HFF-Myc (cell line): ENCODE measurements at places on chromosomes 1 and 21.
A peak's percentile ranks its signal among the peaks of the same experiment; 100 is the strongest.

DNA sequence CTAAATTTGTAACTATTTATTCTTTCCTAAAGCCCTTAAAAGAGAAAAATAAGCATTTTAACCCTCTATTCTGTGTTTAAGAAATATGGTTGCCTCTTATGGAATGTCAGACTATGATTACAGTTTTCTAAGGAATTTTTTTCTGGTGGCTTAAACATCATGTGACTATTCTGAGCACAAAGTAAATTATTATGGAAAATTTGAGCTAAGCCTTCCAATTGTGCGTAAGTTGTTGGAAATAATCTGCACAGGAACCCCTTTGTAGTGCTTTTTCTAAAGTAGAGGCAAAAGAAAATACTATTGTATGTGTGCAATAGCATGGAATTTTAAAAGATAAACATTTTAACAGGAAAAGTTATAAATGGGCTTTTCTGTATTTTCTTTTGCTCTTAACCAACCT lies 254.8 kb downstream of the PBX1 start:
- no peak for DNase-seq

GRCh38 chr21:28480470-28480869 lies 512.2 kb downstream of the LTN1 start:
- no peak for DNase-seq

DNA sequence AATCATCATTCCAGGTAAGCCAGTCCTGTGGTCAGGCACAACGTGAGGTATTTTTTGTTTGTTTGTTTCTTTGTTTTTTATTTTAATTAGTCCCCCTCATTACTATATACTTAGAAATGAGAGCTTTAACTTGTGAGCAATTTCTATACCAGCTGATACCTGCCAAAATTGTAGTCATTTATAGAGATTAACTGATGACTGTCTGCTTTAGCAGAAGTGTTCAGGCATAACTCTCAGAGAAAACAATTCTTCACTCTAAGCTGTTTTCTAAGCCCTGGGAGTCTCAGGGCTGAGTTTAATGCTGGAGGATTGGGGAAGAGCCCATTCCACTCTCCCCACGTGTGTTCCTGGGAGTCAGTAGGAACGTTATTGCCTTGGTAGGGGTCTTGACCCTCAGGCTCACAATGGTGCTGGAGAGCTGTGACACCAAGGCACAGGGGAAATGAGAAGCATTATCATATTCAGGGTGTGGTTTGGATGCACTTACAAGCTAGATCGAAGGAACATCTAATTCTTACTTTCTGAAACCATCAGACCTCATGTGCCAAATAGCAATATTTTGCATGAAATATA lies 168.2 kb downstream of the CLIC6 start:
- no peak for DNase-seq

- peak; percentile 39 for DNase-seq
Observed at GRCh38 chr1:84143796-84144565, at the start of gene PRKACB. PRKACB (plus strand) TSS chr1:84144271; CDS start chr1:84144362, 91 bp downstream.

GRCh38 chr1:231382426-231382825 lies 39.7 kb downstream of the EGLN1 start:
- DNase-seq = no peak
